ENCODE measurements at places on chromosomes 7 and 10.

DNA sequence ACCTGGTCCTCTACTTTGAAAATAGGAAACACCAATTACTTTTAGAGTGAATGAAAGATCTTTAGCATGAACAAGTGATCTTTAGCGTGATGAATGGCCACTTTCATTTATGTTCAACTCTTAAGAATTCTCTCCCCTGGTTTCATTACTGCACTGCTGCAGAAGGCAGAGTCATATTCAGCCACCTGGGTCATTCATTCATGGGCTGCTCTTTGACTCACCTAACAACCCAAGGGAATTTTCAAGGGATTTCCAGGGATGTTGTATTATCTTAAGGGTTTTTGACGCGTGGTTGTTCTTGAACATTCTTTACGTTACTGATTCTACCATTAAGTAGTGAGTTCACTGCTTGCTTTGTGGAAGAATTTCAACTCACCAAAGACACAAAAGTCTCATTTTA lies 87.3 kb upstream of the STK17A start:
- no peak for DNase-seq

DNA sequence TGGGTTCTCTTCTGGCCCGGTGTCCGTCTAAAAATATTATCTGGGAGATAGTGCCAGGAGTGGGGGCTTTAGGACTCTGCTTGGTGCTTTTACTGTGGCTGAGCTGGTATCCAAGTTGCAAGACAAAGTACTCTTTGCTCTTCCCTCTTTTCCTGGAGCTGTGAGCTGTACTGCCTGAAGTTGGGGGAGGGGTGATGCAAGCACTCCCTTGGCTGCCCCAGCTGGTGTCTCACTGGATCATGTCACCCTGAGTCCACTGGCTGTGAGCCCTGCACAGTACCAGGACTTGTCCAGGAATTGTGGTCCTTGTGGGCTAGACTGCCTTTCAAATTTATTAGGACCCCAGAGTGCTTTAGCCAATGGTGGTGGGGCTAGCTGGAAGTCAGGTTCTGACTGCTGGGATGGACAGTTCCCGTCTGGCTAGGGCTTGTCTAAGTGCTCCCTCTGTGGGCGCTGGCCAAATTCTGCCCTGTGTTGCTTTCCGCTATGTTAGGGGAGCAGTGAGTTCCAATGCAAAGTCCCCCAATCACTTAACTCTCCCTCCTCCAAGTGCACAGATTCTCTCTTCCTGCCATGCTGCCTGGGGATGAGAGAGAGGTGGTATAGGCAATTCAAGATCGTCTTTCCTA lies 13.1 kb downstream of the CC2D2B start:
- no peak for DNase-seq

DNA sequence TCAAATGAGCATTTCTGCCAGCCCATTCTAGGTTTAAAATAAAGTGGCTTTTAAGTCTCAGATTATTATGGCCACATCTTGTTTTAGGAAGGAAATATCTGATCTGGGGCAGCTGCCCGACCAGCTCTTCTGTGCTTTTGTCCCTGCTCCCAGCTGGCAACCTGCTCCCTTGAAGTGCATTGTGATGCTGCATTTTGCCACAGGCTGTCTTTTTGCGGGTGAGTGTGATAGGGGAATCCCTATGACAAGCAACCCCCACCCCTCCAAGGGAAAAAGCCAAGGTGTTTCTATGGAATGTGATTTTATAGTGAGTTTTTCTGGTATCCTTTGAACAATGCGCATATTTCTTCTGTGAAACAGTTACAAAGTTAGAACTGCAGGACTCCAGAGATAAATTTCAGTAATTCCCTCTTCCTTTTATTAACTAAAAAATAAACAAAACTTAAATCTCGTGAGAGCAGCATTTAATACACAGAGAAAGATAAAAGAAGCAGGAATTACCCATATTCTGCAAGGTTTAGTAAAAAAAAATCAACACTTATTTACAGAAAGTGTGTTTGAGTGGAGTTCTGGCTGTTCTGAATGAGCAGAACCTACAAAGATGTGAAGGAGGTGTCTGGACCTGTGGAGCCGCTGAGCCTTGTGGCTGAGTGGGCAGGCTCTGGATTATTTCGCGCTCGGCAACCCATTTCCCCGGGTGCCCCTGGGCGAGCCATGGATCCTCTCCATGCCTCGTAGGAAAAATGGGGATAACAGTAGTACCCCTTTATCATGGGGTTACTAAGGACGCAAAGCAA lies 10.1 kb upstream of the HPS1 start:
- no peak for DNase-seq

GRCh38 chr7:15068324-15068723 lies 165.8 kb upstream of the DGKB start:
- DNase-seq = no peak

- no peak for DNase-seq
Measured at GRCh38 chr10:132489704-132490534, 47.7 kb upstream of the INPP5A start.

DNA sequence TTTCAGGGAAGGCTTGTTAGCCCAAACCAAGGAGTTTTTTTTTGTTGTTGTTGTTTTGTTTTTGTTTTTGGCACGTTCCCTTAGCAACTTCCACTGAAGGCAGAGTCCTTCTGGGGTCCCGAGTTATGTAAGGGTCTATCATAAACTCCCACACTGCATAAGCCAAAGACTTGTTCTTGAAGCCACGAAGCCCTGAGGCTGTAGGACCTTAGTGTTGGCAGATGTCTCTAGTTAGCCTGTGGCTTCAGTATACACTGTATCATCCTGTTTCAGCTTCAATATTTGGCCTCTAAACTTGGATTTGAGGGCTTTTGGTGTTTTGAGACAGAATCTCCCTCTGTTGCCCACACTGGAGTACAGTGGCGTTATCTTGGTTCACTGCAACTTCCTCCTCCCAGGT lies 13.6 kb downstream of the KPNA7 start:
- DNase-seq = no peak

DNA sequence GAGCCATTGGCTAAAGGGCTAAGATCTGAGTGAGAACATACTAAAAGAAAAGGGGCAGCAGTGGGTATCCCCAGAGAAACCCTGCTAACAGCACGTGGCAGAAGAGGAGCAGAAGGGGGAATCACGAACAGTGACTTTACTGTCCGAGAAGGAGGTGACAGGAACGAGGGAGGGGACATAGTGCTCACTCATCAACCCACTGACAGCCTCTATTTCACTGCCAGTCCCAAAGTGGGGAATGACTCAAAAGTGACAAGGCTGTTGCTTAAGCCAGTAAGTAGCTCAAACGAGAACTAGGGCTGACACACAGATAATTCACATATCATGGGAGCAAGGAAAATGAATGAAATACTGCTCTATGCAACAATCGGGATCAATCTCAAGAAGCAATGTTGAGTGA lies 92.7 kb downstream of the RSU1 start:
- DNase-seq = no peak

DNA sequence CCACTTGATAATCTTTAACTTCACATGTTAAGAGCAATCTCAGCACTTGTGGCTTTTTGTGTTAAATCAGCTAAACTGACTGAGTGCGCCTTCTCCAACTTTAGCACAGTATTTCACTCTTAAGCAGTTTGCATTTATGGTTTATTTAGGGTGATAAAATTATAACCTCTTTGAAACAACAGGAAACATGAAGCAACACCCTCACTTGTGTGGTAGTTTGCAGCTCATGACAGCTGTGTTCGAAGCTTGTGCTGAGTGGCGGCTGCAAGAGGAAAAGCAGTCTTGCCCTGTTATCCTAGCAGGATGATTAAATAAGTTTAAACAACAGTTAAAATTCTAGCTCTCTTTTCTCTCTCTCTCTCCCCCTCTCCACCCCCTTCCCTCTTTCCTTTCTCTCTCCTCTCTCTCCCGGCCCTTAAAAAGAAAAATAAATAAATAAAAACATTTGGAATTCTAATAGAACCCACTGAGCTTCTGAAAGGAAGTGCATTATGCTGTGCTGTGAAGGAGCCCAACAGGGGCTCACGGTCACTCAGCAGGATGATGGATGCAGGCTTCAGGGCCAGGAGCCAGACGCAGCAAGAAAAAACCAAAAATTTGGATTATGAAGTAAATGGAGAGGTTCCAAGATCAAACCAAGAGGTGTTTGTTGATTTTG lies 25.2 kb downstream of the OGDH start:
- no peak for DNase-seq

DNA sequence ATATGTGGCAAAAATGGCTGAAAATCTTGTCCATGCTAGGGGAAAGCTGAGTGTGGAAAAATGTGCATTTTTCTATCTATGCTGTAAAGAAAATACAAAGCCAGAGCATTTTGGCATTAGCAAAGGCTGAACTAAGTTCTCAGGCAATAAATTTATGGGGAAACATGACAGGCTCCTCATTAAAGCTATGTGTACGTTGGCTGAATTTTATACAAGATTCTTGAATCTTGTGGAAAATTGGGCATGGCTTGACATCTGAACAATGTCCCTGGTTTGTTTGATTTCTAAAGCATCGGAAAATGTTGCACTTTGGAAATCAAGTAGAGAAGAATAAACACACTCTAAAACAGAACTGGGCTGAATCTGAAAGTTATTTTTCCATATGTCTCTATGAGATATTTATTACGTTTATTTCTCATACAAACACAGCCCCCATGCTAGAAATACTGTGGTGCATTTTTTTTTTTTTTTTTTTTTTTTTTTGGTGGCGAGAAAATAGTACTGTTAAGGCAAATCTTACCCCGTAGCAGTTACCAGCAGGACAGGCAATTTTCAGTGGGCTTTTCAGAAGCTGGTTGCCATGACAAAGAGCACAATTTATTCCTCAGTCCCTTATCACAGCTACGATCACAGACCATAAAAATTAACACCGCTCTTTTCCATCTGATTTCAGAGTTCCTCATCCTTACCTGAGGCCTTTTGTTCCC lies 16.9 kb downstream of the CPA1 start:
- no peak for DNase-seq

GRCh38 chr7:100430493-100431285 lies 1.1 kb downstream of the MEPCE start:
- DNase-seq = no peak

- DNase-seq = no peak
Measured at GRCh38 chr10:95314192-95314918, 23.6 kb upstream of the PDLIM1 start.

DNA sequence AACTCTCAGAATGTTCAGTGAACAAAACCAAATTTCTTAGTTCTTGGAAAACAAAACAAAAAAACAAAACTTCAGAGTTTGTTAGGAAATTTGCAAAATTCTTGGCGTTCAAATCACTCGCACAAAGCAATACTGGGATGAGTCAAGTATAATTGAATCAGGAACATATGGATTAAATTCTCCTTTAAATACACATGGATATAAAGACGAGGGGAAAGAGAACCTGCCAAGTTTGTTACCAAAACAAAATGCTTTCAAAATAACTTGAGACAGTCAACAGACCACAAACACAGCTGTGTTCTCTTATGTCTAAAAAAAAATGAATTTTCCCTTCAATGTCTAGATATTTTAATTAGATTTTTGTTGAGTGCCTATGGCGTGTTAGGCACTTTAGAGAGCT lies 93.5 kb upstream of the MPP7 start:
- DNase-seq = no peak

GRCh38 chr10:103576076-103576471 lies 82.6 kb downstream of the NEURL1 start:
- no peak for DNase-seq

DNA sequence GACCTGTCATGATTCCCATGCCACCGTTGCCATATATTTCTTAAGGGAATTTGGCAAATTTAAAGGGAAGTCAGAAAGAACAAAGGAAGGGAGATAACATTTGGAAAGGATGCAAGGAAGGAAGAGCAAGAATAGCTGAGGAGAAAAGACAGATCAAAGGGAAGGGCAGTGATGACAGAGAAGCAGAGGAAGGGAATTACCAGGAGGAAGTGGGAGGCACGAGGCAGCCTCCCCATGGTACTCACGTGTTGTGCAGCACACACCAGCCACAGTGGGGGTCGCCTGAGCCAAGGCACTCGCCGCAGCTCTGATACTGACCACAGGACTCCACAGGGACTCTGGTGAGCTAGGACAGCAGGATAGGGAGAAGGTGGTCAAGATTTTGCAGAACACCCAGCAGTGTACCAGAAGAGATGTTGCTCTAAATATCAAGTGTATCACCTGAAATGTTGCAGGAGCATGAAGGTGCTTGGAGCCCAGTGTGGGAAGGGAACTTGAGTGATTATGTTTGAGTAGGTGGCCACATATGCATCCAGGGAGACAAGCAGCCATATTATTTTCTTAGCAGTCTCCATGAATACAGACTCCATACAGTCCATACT lies 335.3 kb downstream of the PLXNA4 start:
- DNase-seq = no peak

GRCh38 chr7:130622866-130623265 lies 45.7 kb downstream of the COPG2 start:
- no peak for DNase-seq
